ENCODE measurements at places on chromosomes 16 and 17. TPM values are rescaled to one million over a fixed set of nuclear protein-coding genes. Genes with fewer than 3 reads are reported as not detected.

Gene ODAD4
- 0.07 TPM for polyA plus RNA-seq

Gene CACNG5
- polyA plus RNA-seq = not detected

Gene KCTD19
- not detected for polyA plus RNA-seq

Gene NTN1
- polyA plus RNA-seq = 0.29 TPM

Gene HOXB13
- polyA plus RNA-seq = not detected

Gene ST6GALNAC2
- polyA plus RNA-seq = 38.7 TPM

Gene PIK3R6
- polyA plus RNA-seq = 0.02 TPM

Gene RHBDL1
- 2.7 TPM for polyA plus RNA-seq

Gene TOM1L1
- 66.5 TPM for polyA plus RNA-seq

Gene CHRNE
- polyA plus RNA-seq = 0.02 TPM

Gene MYL4
- not detected for polyA plus RNA-seq

Gene CACNG1
- not detected for polyA plus RNA-seq

Gene SEZ6L2
- 1.5 TPM for polyA plus RNA-seq

Gene FBXW10
- 0.25 TPM for polyA plus RNA-seq

Gene TMEM235
- not detected for polyA plus RNA-seq

Gene C16orf82
- polyA plus RNA-seq = not detected

Gene OMG
- not detected for polyA plus RNA-seq

Gene SLC12A3
- polyA plus RNA-seq = 0.01 TPM

Gene ADAMTS18
- polyA plus RNA-seq = not detected

Gene GRB7
- 5.3 TPM for polyA plus RNA-seq

Gene ASIC2
- not detected for polyA plus RNA-seq

Gene CCL17
- polyA plus RNA-seq = not detected

Gene MAFG
- 8.3 TPM for polyA plus RNA-seq

Gene OR1A1
- not detected for polyA plus RNA-seq

Gene CLCN7
- 23.3 TPM for polyA plus RNA-seq

Gene TEKT1
- not detected for polyA plus RNA-seq

Gene B4GALNT2
- 0.32 TPM for polyA plus RNA-seq

Gene TLCD3B
- not detected for polyA plus RNA-seq

Gene CBLN1
- polyA plus RNA-seq = not detected

Gene CLEC3A
- polyA plus RNA-seq = not detected

Gene PLA2G10
- polyA plus RNA-seq = 3.2 TPM

Gene SHBG
- polyA plus RNA-seq = 0.23 TPM

Gene SLC5A11
- polyA plus RNA-seq = 0.07 TPM

Gene HBQ1
- 0.89 TPM for polyA plus RNA-seq

Gene PIRT
- polyA plus RNA-seq = not detected

Gene CTRL
- 0.33 TPM for polyA plus RNA-seq

Gene RGS11
- 0.05 TPM for polyA plus RNA-seq

Gene ITGAD
- polyA plus RNA-seq = not detected

Gene ITGAL
- not detected for polyA plus RNA-seq

Gene GALR2
- not detected for polyA plus RNA-seq

Gene NPIPA7
- polyA plus RNA-seq = 22.5 TPM

Gene CDH5
- 0.05 TPM for polyA plus RNA-seq

Gene SLC35G6
- polyA plus RNA-seq = not detected

Gene COX4I1
- 809 TPM for polyA plus RNA-seq

Gene PDILT
- polyA plus RNA-seq = not detected

Gene PHOSPHO1
- 0.13 TPM for polyA plus RNA-seq

Gene CMTM1
- 0.23 TPM for polyA plus RNA-seq

Gene PRR35
- polyA plus RNA-seq = not detected

Gene FBXL16
- 3.0 TPM for polyA plus RNA-seq

Gene GPR179
- polyA plus RNA-seq = 0.01 TPM

Gene NEUROD2
- polyA plus RNA-seq = not detected

Gene VAT1L
- polyA plus RNA-seq = not detected

Gene TAF15
- 101 TPM for polyA plus RNA-seq
